Body of pancreas (tissue), 4 donors: ENCODE measurements at places on chromosomes 7 and 10.

DNA sequence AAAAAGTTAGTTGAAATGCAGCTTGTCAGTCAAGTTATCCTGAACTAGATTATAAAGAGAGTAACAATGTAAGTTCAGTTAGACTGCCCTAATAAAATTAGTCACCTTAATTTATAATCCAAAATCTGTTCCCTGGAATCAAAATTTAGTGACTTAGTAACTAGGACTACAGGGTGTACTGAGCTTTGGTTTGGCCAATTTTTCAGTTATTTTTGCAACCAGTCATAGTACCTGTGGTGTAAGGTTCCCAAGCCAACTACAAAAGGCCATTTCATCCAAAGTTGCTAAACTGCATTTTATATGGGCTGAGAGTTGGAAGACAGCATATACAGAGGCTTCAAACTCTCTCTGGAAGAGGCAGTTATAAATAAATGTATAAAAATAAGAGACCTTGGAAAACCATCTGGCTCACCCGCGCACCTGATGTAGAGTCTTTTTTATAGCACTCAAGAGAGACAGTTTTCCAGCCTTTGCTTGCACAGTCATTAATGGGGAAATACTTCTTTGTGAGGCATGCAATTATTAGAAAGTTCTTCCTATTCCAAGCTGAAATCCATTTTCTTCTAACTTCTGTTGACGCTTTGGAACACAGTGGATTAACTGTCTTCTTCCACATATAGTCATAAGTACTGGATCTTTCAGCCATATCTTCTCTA is 59.2 kb downstream of the PUS7 start:
- DNase-seq, result no peak

DNA sequence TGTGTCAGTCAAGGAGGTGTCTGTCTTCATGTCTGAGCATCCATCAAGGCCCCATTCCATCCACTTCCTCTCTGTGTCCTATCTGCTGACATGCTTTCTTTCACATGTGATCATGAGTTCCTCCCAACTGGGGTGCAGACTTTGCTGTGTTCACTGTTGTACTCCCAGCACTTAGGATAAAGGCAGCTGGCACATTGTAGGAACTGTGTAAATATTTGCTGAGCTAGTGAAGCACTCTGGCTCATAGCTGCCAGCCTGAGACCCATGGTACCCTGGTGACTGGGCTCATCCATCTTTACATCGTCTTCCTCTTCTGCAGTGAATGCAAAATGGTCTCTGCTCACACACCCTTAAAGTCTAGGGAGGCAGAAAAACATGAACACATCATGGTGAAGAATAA is 242.2 kb upstream of the IGFBP3 start:
- no peak for DNase-seq

DNA sequence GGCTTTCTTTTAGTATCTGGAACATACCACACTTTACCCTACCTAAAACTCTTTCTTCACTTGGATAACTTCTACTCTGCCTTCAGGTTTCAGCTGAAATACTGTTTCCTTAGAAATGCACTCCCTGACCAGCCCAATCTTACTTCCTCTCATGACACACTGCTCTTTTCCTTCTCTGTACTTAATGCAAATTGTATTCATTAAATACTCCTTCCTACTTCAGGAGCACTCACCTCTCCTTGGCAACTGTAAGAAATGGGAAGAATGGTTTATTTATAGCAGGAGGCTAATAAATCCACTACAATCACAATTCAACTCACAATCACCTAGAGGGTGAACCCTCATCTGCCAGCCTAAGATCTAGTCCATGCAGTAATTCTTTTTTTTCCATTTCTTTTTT is 15.2 kb downstream of the ZCWPW1 start:
- DNase-seq, result no peak

DNA sequence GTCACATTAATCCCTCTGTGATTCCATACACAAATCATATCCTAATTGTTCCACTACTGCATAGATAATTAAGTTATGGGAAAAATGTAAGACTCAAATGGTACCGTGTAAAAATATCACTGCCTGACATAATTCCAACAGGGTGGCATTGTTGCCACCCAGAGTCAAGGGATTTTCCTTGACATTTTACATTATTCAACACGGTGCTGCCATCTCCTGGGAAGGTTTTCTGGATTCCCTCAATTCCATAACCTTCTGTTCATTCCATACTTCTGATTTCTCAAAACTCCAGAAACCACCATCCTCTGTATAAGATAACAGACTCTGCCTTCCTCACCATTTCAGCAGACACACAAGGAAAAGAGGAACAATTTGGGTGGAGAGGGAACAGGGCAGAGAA is 495.9 kb downstream of the XPNPEP1 start:
- DNase-seq, result no peak

DNA sequence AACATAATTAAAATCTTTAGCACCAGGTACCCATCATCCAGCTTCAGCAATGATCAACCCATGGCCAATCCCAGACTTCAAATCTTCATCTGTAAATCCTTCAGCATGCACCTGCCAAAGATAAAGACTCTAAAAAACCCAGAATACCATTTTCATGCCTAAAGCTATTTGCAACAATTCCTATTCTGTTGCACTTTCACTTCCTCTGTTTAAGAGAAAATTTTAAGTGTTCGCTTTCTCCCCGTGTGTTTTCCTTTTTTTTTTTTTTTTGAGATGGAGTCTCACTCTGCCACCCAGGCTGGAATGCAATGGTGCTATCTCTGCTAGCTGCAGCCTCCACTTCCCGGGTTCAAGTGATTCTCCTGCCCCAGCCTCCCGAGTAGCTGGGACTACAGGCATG is 31.8 kb upstream of the HTR5A start:
- DNase-seq, result no peak

- DNase-seq, result no peak
Observed at GRCh38 chr7:25908154-25908949, 243.6 kb upstream of the NFE2L3 start.

GRCh38 chr7:11120068-11120664 is 146.5 kb downstream of the PHF14 start:
- DNase-seq, result no peak

- no peak for DNase-seq
Observed at GRCh38 chr10:97069026-97069425, 116.7 kb downstream of the SLIT1 start.

- no peak for DNase-seq
Observed at GRCh38 chr7:89943525-89944050, 210.7 kb upstream of the STEAP1 start.

DNA sequence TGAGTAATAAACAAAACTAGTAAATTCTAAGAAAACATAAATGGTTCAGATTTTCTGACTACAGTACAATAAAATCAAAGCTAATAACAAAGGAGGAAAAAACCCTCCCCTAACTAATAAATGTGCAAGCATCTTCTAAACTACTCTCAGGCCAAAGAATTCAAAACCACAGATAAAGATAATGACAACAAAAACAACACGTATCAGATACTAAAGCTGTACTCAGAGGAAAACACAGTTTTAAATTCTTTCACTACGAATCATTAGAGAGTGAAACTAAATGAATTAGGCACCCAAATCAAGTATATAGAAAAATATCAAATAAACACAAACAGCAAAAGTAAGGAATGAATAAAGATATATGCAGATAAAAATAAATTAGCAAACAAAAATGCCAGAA is 200.9 kb downstream of the TEX36 start:
- DNase-seq, result no peak

DNA sequence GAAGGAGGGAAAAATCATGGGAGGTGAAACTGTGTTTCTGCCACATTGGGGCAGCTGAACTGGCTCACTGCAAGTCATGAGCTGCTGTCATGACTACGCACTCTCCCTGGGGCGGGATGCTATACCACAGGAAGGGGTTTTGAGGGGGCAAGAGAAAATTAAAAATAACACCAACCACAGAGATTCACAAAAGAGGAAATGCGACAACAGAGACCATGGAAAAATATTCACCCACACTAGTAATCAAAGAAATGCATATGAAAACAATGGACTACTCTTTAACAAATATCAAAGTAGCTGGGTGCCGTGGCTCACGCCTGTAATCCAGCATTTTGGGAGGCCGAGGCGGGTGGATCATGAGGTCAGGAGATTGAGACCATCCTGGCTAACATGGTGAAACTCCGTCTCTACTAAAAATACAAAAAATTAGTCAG is 65.2 kb upstream of the TM9SF3 start:
- no peak for DNase-seq

DNA sequence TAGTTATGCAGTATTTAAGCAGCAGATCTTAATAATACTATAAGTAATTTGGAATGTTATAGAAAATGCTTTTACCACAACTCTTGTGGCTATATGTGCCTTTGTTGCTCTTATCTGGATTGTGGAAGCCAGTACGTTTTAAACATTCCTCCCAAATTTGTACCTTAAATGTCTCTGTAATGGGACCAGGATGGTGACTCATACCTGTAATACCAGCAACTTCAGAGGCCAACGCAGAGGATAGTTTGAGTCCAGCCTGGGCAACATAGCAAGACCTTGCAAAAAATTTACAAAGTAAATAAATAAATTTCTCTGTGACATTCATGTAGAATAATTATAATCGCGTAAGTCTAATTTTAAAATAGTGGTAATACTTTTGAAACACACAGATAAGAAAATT is 283.1 kb downstream of the POM121L12 start:
- DNase-seq, result no peak

DNA sequence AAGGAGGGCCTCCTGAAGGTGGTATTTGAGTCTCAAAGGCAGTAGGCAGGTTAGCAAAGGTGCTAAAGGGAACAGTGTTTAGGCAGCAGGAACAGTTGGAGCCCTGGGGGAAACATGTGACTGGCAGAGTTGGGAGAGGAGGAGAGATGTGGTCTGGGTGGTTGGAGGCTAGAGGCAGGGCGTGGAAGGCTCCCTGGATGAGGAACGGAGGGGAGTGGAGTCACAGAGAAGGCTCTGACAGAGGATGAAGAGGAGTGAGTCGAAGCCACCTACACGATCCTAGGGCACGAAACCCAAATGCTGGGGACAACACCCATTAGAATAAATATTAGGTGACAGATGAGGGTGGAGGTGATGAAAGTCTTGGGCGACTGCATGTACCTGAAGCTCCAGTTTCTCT is 19.6 kb upstream of the MGMT start:
- DNase-seq, result no peak

GRCh38 chr10:126013489-126014281 is 117.3 kb downstream of the FANK1 start:
- no peak for DNase-seq

DNA sequence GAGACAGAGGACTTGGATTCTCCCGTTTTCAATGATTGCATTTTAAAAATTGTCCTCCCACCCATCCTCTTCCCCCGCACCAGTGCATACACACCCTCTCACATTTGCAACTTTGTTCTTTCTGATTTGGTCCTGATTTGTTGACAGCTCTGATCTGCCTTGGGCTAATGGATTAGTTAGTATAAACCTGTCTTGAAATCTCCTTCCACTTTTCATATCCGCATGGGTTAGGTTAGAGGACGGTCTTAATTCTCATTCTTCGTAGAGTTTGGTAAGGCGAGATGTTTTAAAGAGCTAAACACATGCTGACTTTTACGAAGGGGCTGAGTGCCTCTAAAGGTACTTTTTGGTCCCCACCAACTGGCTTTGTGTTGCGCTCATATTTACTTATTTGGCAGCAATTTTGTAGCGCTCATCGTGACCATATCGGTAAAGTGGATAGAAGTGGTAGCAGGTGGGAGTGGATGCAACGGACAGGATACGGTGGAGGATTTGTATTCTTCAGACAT is 1.1 kb downstream of the AHR start:
- DNase-seq, result no peak

GRCh38 chr10:87659571-87660483 is at the start of gene PAPSS2:
TSS of gene PAPSS2 (plus strand) at chr10:87659878. CDS start at chr10:87659982, 104 bp downstream.
- DNase-seq, result peak; percentile 76

DNA sequence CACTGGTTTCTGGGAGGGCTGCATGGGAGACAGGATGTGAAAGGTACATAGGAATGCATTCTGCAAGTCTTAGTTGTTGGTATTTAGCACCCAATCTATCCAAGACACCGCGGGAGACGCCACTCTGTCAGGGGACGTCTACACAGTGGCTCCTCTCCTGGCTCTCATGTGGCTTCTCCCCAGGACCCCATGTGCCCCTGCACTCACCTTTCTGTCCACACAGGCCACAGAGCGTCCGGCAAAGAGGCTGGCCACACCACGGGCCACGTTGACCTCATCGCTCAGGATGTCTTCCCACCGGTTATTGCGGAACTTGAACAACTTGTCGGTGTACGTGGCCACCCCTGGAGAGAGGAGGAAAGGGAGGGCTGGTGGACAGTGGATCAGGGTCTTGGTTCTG is 73.4 kb downstream of the GOLGA7B start:
- DNase-seq, result no peak

DNA sequence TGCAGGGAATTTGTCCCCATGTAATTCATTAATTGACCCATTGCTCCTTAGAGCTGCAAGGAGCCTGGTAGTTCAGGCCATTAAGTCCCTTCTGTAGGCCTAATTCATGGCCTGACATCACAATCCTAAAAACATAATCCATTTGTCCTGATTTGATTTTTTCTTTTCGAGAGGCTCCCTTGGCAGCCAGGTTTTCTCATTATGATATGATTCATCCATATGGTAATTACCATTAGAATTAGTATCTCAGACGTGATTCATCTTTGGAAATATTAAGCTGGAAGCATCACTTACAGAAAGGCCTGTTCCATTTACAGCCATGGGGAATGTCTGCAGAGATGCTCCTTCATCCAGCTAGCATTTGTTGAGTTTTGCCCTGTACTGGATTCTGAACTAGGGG is 128.5 kb downstream of the PLCE1 start:
- no peak for DNase-seq

DNA sequence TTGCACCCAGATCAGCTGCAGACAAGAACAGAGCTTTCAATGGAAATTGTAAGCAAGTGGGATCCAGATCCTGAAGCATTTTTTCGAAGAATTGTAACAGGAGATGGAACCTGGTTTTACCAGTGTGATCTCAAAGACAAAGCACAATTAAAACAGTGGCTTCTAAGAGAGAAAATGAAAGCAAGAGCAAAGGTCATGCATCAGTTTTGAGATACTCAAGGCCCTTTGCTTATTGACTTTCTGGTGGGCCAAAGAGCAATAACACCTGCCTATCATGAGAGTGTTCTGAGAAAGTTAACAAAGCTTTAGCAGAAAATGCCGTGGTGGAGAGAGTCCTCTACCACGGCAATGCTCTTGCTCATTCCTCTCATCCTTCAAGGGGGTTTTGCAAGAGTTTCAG is 194.8 kb downstream of the TMEM178B start:
- DNase-seq, result no peak

GRCh38 chr10:67668448-67668847 is 27.5 kb downstream of the CTNNA3 start:
- DNase-seq, result no peak

DNA sequence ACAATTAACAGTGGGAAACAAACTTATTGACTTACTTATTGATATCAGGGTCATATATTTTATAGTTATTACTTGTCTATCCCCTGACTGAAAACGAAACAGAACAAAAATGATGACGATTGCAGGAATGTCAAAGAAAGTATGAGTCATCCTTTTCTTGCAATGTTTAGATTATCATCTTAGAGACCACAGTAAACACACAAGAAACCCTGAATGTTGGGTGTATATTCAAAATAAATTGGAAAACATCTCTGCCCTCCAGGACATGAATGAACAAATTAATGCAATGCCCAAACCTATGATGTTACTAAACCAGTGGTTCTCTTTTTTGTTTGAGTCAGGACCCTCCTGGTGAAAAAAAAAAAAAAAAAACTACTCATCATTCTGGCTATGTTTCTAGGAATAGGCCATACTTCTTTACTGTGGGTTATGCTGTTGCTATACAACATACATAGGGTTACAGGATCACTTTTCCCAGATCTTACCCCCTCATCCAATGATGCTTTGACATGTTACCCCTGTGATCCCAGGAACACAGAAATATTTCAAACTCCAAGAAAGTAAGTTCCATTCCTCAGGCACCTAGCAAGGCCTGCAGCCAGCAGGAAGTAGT is 623.4 kb upstream of the IGFBP3 start:
- DNase-seq, result no peak
